ENCODE measurements at places on chromosomes 13 and 19.

- no peak for DNase-seq
Observed at GRCh38 chr13:65026505-65026904, 2203.6 kb downstream of the PCDH9 start.

GRCh38 chr13:74816737-74817136, 665.2 kb downstream of the TBC1D4 start:
- no peak for DNase-seq

DNA sequence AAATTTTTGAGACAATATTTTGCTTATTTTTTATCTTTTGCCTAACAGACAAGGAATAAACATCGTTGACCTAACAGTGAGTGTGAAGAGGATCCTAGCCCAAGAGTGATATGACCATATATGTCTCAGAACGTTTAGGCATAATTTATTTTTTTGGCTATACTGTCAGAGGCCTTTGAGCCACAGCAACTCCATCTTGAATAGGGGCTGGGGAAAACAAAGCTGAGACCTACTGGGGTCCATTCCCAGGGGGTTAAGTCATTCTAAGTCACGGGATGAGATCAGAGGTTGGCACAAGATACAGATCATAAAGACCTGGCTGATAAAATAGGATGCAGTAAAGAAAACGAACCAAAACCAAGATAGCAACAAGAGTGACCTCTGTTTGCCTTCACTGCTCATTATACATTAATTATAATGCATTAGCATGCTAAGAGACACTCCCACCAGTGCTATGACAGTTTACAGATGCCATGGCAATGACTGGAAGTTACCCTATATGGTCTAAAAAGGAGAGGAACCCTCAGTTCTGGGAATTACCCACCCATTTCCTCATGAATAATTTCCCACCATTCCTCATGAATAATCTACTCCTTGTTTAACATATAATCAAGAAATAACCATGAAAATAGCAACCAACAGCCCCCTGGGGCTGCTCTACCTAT, 510.9 kb upstream of the PCDH9 start:
- DNase-seq: no peak

GRCh38 chr19:52742516-52742915, 7.7 kb upstream of the ZNF611 start:
- no peak for DNase-seq

- no peak for DNase-seq
Observed at GRCh38 chr13:97933776-97934175, 19.7 kb upstream of the IPO5 start.

DNA sequence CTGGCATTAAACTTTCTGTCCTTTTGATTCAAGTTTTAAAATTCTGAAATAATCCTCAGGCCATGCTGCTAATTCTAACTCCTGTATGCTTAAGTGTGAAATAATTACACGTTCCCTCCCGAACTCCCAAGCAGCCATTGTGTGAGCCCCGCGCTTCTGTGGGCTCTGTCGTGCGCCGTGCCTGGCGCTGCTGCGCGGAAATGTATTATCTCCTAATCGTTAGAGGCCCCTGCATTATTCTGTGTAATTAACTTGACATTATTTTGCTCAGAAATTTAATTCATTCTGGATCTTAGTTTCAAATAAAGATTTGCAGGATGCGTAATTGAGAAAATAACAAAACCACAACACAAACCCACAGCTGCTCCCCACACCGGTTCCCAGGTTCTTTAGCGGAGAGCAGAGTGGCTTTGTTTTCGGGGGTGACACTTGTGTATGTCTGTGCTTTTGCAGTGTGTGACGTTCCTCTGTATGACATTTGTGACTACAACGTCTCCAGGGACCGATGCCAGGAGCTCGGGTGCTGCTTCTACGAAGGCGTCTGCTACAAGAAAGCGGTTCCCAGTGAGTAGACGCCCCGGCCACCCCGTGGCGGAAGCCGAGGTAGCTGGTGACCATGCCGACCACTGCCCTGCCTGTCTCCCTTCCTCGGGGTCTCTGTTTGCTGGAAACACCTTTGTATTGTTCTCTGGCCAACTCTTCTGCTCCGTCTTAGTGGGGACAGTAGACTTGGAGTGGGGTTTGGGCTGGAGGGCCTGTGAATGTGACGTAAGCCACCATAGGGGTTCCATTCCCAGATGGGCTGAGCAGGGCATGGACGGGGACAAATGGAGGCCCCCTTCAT, 7.5 kb downstream of the TEX29 start:
- DNase-seq: no peak

GRCh38 chr13:96822895-96823294, 171.4 kb downstream of the OXGR1 start:
- DNase-seq: peak; percentile 10

DNA sequence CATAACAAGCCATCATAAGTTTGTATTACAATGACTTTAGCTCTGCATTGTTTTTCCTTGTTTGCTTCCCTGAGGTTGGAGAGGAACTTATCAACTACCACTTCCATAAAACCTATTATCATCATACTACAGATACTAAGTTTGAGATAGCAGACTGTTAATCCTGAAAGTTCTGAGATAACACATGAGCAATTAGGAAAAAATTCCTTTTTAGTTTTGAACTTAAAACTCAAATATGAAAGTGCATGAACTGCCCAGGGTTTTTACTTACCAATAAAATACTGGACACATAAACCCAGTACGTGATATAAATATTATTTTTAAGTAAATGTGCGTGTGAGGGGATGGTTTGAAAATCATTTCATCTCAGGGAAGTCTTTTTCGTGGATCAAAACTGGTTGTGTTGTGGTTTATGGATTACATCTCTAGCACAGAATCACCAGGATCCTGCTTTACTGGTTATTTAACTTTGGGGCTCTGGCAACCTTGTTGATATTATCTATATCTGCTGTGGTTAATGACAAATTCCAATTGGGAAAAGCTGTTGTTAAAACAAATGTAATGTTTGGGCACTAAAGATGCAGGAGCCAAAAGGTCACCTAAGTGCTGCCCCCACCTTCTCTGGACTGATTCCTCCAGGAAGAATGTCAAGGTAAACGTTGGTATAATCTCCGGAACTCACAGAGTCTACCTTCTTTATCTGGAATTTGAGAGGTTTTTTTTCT, 12.4 kb downstream of the CDX2 start:
- DNase-seq: no peak

- peak; percentile 52 for DNase-seq
Observed at GRCh38 chr19:54462655-54463530, 685 bp downstream of the LENG9 start.

- no peak for DNase-seq
Observed at GRCh38 chr19:56612737-56613136, 17.6 kb downstream of the ZNF71 start.

DNA sequence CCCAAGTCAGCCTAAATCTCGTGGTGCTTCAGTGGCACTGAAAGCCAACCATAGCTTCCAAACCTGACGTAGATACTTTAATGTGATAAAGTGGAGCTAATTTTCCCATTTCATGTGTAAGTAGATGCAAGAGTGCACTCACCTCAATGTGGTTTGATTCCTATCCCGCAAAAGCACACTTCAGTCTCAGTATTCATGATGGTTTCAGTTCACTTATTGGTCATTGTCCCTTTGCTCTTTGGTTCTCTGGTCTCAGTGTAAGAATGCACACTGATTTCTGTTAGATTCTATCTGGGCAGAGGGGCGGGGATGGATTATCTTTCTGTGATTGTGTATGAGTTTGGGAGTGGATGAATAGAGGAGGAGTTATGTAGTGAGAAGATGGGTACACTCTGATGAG, 340.6 kb downstream of the KCNRG start:
- DNase-seq: no peak

DNA sequence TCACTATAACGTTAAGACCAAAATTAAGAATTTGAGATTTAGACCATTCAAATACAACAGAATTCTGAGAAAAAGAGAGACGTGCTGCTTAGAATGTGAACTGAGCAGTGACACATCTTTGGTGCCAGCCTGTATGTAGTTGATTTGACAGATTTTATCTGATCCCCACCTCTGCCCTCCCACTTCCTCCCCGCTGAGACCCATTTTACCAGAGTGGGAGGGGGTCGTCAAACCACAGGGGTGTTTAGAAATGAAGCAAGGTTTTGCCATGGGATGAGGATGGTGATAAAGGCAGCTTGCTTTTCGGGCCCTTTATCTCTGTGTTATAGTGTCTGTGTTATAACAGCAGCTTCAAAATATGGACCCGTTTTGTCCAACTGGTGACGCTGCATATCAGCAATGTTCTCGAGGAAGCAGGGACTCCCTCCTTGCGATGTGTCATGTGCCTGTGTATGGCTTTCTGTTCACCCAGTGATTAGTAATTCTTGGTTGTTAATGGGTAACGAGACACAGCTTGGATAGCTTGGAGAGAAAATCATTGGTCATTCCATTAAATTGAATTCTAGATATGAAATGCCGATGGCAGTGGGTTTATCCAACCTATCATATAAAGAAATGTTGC, 125.0 kb downstream of the HS6ST3 start:
- no peak for DNase-seq

GRCh38 chr19:8631425-8631819, 989 bp downstream of the NFILZ start:
- DNase-seq: no peak

Measured in NCI-H2171 treated with DMSO at 0.1 percent for 48 hours (cell line).